ENCODE measurements at places on chromosomes 6 and 20.

DNA sequence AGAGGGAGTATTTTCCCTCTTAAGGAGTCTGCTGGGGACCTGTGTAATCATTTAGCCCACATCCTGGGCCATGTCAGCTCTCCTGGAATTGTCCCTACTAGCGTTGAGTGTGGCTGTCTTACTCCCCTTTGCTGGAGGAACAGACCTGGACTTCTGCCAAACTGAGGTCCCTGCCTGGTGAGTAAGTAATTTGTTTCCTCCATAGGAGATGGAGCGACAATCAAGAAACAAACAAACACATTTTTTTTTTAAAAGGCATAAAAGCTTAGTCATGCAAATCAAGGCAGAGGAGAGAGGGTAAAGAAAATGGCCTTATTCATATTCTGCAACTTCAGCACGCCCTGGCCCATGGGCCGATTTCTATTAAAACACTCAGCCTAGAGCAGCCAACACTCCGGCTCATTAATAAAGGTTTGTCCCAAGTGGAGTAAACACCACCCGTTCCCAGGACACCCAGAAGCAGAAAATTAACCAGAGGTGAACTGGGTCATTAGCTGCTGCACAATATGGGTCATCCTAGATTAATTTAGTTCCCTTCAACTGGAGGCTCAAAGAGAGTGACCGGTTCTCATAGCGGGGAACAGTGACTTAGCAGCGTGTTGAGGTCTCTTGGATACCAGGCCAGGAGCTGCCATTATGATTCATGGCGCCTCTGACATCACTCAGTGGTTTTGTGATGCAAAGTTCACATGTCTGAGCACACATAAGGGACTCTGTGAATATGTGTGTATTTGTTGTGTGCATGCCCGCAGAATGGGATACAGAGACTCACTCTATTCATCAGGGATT, 165.0 kb upstream of the SULF2 start:
- DNase-seq: no peak

DNA sequence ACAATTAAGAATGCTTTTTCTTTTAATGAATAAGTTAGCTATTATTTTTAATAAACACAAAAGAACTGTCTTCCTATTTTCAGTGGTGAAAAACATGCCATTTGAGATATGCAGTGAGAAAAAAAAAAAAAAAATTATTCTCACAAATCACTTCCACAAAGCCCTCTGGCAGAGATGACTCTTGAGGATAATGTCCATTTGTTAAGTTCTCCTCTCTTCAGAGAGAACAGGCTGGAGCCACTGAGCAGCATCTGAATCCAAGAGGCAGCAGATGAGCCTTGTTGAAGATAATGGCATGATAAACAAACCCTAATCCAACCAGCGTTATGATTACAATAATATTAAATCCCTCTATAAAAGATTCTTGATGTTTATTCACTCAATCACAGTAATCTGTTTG, 105.0 kb downstream of the PTPRK start:
- no peak for DNase-seq

GRCh38 chr6:168385858-168386735, 54.9 kb upstream of the SMOC2 start:
- no peak for DNase-seq

DNA sequence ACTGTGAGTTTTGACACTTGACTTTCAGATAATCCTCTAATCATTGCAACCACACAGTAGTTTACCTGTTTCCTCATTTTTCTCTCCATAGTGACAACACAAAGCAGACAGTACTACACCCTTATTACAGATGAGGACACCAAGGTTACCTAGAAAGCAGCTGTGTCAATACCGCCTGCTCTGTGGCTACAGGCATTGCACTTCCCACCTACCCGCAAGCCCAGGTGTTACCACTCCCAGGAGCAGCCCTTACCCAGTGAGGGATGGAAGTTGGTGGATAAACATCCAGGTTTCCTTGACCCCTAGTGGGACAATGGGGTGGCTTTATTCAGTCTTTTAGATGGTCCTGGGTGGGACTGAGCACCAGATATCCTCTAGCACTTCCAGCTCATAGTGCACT, 503.6 kb downstream of the PTPRT start:
- no peak for DNase-seq

GRCh38 chr6:106199331-106199730, 113.2 kb downstream of the PRDM1 start:
- no peak for DNase-seq

DNA sequence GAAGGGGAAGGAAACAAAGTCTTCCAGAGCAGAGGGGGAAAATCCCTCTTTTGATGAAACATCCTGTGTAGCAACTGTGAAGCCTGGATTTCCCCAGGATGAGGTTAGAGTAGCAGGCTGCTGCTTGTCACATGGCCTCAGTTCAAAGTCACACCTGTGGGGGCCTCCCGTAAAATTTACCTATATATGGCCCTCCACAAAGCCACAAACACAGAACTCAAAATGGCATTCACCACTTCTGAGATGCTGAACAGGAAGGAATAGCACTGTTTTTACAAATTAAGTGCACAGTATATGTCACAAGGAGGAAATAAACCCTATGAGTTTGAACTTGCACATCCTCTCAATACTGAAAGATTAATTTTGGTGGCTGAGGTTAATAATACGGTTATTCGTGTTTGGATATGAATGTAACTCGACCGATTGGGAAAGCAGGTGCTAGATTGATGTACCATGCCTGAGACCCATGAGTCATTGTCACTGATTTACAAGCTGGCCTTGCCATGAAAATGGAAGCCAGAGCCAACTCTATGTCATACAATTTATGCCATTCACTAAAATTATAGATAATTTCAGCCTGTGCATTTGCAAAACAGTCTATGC, 70.6 kb downstream of the SGK1 start:
- DNase-seq: peak; percentile 46

DNA sequence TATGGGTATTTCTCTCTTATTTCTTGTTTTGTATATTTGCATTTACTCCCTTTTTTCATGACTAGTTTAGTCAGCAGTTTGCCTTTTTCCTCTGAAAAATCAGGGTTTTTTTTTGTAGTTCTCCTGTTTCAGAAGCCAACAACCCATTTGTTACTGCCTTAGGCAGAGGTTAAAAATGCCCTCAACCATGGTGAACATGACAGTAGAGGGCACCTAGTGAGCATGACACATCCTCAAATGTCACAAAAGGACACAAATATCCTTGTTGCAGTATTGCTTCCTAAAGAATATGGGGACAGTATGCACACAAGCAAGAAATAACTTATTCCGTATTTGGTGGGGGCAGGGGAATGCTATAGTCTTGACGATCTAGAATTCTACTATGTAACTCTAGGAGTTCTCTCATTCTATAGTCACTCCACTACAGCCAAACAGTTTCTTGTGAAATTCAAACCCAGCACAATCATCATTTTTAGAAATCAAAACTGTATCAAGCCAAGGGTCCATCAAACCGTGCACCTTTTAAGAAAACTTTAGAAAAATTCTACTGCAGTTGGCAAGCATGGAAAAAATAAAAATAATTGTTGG, 47.0 kb downstream of the GOPC start:
- DNase-seq: no peak

- no peak for DNase-seq
These were observed 72.8 kb downstream of the ATXN1 start for GRCh38 chr6:16688436-16688835.

- DNase-seq: peak; percentile 6
These were observed 31.0 kb downstream of the GLO1 start for GRCh38 chr6:38671885-38672467.

- no peak for DNase-seq
These were observed 203.3 kb upstream of the TAB2 start for GRCh38 chr6:149114167-149114566.

DNA sequence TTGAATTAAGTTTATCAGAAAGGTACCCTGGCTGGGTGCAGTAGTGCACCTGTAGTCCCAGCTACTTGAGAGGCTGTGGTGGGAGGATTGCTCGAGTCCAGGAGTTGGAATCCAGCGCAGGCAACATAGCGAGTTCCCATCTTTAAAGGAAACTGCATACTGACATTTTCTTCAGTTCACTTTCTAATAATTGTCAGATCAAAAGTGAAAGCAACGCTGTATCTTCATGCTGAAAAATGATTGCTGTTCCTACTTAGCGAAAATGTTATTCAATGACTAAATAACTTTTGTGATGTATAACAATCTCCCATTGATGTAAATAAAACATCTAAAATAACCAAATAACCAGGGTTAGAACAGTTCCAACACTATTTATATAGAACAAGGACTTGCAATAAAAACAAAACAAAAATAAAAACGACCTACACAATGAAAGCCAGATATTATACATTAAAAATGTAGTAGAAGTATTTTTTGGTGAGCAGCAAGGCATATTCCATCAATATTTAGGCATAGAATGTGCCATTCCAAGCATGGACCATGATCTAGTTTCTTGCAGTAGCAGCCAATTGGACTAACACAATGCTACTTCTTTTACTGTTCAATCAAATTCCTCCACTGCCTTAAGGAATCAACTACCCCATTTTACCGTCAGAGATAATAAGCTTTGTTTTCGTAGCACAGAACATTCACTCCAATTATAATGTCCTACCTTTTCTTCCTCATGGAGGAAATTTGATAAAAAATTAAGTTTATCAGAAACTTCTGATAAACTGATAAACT, 1.5 kb downstream of the LATS1 start:
- no peak for DNase-seq

DNA sequence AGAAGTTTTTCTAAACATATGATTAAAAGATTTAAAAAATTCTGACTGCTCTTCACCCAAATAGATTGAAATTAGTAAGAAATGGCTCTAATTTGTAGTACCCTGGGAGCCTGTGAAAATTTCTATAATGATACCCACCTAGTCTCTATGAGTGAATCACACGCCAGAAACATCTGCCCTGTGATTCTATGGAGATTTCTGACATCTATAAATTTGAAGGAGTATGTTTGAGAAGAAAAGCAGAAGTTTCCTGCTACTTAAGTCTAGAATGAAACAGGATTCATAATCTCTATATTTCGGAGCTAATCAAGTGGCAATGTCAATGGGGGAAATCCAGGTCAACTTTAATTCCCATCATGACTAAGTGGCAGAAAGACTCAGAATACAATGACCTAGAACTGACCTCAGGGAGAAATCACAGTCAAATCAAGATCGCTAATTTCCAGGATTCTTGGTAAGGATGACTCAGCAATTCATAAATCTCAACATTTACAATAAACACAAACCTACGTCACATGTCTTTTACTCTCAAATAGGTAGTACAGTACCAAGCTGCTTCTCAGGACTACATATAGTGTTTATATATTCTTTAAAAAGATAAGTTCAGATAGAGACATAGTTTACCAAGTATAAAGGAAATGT, 186.2 kb upstream of the TNFAIP3 start:
- no peak for DNase-seq

- no peak for DNase-seq
These were observed 14.5 kb upstream of the RAMACL start for GRCh38 chr6:166600931-166601330.

DNA sequence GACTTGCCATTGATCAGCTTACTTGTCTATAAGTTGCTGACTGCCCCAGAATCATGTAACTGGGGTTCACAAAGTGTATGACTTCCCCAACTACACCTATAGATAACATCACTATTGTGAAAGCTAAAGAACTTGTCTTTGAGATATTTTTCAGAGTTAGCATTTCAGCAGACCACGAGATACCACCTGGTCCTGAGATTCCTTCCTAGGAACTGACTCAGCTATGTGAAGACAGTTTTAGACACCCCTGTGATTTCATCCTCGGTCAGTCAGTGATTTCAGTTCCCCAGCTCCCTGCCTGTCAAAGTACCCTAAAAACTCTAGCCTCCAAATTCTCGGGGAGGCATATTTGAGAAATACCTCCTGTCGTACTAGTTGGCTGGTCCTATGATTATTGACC, 62.4 kb downstream of the TXNDC5 start:
- DNase-seq: no peak

GRCh38 chr20:57869291-57869950, 159.6 kb upstream of the PMEPA1 start:
- DNase-seq: no peak

- DNase-seq: no peak
These were observed 178.6 kb downstream of the PLCB1 start for GRCh38 chr20:8310618-8311017.

DNA sequence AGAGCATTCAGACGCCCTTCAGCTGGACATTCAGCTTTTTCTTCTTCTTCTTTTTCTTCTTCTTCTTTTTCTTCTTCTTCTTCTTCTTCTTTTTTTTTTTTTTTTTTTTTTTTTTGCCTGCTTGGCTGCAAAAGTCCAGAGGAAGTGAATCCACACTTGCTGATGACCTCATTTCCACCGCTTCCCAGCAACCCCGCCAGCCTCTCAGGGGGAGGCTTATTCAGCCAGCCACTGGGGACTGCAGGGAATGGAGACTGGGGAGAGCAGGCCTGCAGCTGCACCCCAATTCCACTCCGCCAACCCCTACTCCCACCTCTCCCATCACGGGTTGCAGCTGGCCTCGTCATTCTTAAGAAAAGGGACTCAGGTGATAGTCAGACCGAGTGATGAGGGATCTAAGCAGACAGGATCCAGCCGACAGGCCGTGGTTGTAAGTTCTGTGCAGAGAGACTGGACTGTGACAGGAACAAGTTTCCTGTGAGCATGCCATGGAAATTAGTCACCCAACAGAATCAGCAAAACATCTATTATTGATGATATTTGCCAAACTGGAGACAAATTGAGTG, 59.0 kb upstream of the QKI start:
- DNase-seq: no peak

GRCh38 chr20:46572153-46572552, 21.7 kb upstream of the OCSTAMP start:
- DNase-seq: no peak
